Muscle of arm (tissue), 14 donors: ENCODE measurements at places on chromosomes 13 and 19.

DNA sequence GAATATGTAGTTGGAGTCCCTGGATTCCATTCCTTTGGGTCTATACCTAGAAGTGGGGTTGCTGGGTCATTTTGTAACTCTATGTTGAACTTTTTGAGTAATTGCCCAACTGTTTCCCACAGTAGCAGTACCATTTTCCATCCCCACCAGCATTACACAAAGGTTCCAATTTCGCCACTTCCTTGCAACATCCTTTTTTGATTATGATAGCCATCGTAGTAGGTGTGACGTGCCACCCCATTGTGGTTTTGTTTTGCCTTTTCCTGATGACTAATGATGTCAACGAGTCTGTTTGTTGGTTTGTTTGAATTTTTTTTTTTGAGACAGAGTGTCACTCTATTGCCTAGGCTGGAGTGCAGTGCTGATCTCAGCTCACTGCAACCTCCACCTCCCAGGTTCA lies 3.3 kb upstream of the PEX11G start:
- no peak for DNase-seq

- DNase-seq: no peak
These were observed 220.7 kb downstream of the RFC3 start for GRCh38 chr13:34038541-34039068.

DNA sequence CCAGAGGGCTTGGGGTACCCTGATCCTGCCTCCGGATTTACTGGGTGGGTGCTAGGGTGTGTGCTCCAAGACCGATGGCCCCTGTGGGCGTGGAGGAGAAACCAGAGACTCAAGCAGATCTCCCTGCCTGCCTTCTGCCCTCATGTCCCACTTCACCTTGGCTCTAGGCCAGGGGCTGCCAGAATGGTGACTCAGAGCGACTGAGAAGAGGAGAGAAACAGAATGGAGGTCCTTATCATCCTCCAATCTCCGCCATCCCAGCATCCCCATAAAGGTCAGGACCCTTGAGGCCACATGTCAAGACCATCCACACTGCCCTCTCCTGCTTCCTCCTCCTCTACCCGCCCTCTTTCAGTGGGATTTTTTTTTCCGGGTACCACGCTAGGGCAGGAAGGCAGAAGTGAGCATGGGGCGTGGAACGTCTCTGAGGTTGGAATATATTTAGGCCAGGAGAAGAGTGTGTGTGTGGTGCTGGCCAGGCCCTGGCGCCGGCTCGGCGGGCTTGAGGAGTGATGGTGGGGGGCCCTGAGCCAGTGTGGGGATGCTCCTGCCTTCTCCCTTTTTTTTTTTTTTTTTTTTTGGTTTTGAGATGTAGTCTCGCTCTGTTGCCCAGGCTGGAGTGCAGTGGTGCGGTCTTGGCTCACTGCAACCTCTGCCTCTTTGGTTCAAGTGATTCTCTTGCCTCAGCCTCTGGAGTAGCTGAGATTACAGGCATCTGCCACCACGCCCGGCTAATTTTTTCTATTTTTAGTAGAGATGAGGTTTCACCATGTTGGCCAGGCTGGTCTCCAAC lies 22.3 kb downstream of the IER2 start:
- DNase-seq: no peak

- DNase-seq: no peak
These were observed 25.3 kb upstream of the HOMER3 start for GRCh38 chr19:18966307-18966706.

DNA sequence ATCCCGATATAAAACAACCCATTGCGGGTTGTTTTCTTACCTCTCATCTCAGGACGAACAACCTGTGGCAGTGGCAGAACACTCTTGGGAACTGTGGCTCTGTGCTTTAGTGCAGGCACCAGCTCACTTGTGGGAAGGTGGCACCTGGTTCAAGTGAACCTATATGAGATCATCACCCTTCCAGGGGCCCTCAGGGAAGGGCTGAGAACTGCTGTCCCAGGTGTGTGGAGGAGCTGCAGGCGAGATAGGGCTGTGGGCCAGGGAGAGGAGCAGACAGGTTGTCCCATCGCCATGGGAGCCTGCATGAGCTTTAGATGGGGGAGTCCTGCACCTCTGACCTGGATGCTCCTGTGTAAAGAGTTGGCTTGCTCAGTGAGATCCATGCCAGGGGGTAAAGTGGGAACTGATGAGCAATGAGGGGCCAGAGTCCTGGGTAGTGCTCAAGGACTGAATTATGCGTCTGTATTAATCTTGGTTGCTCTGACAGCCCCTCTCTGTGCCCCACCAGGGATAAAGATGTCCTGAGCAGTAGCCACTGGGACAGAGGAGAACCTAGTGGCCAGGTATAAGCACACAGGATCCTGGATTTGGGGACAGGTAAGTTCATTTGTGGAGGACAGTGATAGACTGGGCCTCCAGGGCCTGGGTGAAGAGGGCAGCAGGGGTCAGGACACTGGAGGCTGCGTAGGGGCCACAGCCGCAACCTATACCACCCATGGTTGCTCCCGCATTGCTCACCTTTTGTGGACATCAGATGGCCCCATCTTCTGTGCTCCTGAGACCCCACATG lies 8.7 kb downstream of the CEACAM4 start:
- DNase-seq: no peak

GRCh38 chr19:17949956-17950309 lies 17.0 kb upstream of the KCNN1 start:
- no peak for DNase-seq

DNA sequence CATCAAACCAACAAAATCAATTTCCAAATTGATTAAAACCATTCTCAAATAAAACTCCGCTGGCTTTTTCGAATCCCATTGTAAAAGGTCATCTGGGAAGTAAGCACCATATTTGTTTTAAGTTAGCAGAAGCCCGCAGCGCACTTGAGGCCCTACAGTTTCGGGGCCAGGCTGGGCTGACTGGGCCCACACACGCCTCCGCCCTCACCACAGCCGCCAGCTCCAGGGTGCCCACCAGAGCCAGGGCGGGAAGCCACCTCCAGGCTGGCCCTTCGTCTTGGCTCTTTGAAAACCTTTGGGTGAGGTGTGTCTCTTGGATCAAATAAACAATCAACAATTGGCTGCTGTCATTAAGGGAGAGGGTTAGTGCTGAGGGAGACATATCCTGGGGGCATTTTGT lies 133.3 kb downstream of the SOX1 start:
- no peak for DNase-seq

DNA sequence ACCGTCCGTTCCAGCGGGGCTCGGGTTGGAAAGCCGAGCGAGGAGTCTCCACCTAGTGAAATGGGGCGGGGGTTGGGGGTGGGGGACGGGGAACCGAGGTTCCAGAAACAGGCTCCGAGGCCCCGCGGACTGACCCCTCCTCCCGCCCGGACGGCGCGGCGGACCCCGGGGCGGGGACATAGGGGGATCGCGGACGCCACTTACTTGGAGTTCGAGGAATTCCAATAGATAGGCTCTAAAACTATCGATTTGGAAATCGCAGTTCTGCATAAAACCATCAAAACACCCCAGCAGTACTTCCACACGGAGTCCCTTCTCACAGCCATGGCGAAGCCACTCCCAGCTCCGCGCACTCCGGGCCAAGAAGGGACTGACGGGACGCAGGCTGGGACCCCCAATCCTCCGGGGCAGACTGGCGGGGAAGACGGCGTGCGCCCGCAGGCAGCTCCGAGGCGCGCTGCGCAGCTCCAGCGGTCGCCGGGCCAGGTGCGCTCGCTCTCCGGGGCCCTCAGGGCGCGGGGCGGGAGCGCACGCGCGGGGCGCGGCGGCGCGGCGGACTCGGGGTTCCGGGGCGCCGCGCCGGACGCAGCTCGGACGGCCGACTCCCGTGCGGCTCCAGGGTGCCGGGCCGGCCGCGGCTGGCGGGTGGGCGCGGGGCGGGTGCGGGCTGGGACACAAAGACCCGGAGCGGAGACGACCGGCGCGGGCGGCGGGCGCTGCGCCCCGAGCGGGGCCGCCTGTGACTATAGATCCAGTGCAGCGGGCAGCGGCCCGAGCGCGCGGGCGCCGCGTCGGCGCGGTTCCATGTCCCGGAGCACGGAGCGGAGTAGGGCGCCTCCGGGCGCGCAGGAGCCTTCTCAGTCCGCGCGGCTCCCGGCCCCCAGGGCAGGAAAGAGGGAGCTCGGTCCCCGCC lies 567 bp downstream of the EFNB2 start:
- peak; percentile 25 for DNase-seq

GRCh38 chr13:108269601-108270328 lies at the start of gene TNFSF13B:
Gene TNFSF13B (plus strand): TSS chr13:108269718. CDS start chr13:108269896, 178 bp downstream.
- peak; percentile 32 for DNase-seq

DNA sequence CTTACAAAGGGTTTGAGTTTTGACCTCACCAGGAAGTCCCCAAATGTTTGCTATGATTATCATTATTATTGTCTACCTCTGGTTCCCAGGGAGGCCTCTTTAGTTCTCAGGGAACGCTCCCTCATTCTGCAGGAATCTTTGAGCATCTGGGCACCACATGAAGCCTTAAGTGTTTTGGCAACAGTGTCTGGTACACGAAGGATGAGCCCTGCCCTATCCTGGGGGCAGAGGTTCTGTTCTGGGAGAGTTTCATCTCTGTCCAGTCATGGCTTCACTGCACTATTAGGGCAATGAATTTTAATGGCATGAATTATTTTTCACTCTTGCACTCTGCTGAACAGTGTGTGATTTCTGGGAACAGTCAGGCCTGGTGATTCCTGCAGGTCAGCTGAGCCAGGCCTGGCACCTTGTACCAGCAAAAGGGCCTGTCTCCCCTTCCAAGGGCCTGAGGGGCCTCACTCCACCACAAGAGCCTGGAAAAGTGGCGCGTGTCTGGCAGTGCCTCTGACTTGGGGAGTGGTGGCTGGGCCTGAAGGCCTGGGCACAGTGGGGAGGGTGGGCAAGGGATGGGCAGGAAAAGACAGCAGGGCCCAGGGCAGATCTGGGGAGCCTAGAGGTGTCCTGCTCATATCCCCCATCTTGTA lies 4.6 kb downstream of the FAM187B start:
- no peak for DNase-seq

- DNase-seq: no peak
These were observed 336.5 kb downstream of the FOXO1 start for GRCh38 chr13:40329781-40330485.

DNA sequence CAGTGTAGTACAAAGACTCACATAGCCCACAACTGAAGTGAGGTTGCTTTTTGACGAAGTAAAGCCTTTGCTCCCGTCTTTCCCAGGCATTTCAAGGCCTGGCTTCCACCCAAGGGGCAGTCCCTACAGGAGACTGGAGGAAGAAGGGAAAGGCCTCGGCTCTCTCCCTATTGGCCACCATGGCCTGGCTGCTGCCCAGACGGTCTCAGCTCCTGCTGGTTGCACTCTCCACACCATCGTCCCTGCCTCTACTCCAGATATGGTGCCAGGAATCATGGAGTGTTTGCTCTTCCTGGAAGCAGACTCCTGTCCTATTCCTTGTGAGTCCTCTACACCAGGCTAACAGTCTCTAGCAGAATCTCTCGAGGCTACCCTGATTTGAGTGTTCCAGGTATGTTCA lies 124.1 kb upstream of the UQCRFS1 start:
- DNase-seq: no peak

DNA sequence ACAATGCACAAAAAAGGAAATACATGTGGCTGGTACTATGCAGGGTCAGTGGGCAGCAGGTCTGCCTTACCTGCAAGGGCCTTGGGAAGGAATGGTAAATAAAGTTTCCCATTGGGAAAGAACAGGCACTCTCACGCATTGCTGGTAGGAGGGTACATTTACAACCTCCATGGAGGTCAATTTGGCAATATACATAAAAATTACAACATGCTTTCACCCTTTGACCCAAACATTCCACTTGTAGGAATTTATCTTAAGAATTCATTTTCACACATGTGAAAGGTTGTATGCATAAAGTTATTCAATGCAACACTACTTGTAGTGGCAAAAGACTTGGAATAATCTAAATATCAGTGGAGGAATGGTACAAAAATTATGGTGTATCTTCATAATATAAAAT lies 216.4 kb downstream of the DLEU7 start:
- DNase-seq: no peak

DNA sequence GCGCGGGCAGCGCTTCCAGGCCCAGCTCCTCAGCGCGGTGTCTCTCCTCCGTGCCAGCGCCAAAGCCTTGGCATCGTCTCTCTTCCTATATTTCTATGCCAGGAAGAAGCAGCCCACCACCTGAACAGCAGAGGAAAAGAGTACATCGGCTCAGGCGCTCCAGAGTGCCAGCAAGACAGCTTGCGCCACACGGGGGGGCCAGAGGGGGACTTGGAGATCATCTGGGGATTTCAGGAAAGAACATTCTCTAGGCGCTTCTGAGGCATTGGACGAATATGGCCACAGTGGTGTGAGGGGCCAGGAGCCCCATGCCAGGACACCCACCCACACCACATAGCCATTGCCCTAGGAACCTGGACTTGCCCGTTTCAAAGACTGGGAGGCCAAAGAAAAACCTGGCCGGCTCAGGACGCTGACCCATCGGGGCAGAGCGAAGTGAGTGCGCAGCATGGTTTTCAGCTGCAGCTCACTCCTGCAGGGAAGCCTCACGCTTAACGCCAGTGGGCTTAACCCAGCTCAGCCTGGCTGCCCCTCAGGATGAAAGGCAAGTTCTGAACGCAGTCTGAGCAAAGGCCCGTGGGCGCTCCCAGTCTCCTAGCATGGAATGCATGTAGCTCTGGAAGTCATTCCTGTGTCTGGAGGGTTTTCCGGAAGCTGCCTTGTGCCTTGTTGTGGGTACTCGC lies 62.1 kb downstream of the GGACT start:
- no peak for DNase-seq

DNA sequence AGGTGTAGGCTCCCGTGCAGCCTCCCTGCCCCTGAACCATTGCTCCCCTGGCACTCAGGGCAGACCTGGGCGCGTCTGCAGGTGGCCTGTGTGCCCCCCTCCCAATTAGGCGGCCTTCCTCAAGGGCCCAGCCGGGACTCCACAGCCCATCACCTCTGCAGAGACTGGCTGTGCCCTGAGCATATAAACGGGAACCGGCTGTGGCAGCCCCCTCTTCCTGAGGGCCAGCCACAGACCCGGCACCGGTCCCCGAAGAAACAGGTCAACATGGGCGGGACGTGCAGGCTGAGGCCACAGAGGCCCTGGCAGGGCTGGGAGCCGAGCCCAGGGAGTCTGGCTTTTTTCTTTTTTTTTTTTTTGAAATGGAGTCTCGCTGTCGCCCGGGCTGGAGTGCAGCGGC lies 12.0 kb downstream of the PIAS4 start:
- no peak for DNase-seq

- DNase-seq: peak; percentile 31
These were observed 15.7 kb upstream of the B3GNT3 start for GRCh38 chr19:17778968-17779929.

DNA sequence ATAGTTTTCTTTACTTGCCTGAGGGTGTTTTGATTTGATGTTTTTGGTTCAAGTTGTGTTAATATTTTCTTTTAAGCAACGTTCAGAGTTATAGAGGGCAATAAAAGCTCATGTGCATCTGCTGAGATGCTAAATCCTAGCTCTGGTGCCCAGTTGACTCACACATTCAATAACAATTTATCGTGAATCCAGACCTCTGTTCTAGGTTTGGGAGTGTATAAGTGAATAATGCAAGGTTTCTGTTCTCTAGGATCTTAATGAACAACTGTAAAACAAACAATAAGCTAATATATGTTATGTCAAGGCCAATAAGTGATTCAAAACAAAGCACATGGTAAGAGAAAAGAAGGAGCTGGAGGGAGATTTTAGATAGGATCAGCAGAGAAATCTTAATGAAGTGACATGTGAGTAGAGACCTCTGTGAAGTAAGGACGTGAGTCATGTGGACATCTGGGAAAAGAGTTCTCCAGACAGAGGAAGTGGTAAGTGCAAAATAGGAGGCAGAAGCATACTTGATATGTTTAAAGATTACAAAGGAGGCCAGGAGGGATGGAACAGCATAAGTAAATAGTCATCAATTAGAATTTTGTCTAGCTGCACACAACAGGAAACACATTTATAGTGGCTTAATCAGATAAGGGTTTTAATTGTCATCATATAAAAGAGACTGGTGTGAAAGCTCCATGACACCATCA lies 278.5 kb upstream of the HTR2A start:
- no peak for DNase-seq
